ENCODE measurements at places on chromosomes 13 and 19.

DNA sequence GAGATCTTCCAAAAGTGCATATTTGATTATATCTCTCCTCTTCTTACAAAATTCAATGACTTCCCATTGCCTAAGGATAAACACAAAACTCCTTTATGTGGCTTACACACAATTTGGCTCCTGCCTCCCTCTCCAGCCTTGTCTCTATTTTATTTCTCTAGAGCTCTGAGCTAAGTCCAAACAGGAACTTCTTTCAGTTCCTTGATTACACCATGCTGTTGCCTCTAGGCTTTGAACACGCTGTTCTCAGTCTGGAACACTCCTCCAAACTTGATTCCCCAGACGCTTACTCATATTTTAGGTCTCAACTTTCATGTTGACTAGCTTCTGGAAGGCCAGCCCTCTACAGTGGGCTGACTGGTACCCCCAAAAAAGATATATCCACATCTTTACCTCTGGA is 258.5 kb downstream of the COG6 start:
- DNase-seq: no peak

GRCh38 chr13:48564056-48564455 is 31.2 kb upstream of the RCBTB2 start:
- no peak for DNase-seq

- DNase-seq: no peak
These were observed 24.6 kb downstream of the FLT1 start for GRCh38 chr13:28470296-28470695.

GRCh38 chr13:50519866-50520265 is 323.6 kb downstream of the DLEU7 start:
- no peak for DNase-seq

DNA sequence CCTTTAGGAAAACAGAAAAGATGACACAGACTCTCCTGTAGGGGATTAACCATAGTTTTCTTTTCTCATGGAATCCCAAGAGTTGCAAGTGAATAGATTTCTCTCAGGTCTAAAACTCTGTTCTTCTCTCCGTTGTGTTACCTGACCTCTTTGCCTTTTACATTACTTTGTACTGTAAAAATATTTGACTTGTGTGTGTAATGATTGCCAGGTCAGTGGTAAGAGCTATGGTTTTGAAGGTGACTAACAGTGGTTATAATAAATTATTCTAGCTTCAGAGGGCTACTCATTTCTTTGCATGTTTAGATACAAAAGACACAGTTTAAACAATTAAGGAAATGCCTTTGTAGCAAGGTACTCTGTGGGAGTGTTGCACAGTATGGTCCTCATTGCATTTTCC is 23.0 kb upstream of the PSG2 start:
- DNase-seq: no peak

DNA sequence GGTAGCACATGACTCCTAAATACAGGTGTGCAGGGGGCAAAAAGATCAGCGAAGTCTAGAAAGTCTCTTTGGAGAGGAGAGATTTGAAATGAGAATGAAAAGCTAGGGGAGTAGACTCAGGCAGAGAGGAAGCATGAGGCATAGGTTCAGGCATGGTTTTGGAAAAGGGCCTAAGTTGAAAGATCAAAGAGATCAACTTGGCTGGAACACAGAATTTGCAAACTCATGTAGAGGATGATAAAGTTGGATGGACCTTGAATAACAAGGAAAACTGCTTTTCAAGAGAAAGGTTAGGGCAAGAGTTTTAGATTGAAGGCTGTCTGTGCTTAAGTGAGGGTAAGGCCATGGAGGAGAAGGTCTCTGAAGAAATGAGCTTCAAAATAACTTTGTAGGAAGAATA is 47.4 kb upstream of the UBAC2 start:
- DNase-seq: no peak

All from NCI-H1694 treated with DMSO at 0.1 percent for 48 hours (cell line).